ENCODE measurements at places on chromosomes 4 and X. TPM values are rescaled to one million over a fixed set of nuclear protein-coding genes. Genes with fewer than 3 reads are reported as not detected.

Gene RS1
- not detected for total RNA-seq

Gene COL4A6
- 0.75 TPM for total RNA-seq

Gene TMPRSS11B
- total RNA-seq: not detected

Gene SASH3
- not detected for total RNA-seq

Gene SMARCAD1
- total RNA-seq: 39.6 TPM

Gene DIAPH2
- total RNA-seq: 12.1 TPM

Gene ZNF732
- total RNA-seq: not detected

Gene TKTL2
- total RNA-seq: not detected

Gene SSX4
- total RNA-seq: not detected

Gene TAF7L
- total RNA-seq: not detected

Gene PDE6B
- 0.06 TPM for total RNA-seq

Gene ETNPPL
- not detected for total RNA-seq

Gene TMSB15C
- total RNA-seq: 4.7 TPM

Gene JCHAIN
- total RNA-seq: not detected

Gene ARMCX6
- 33.5 TPM for total RNA-seq

Gene CD40LG
- total RNA-seq: not detected

Gene ARHGEF38
- not detected for total RNA-seq

Gene CORIN
- 1.2 TPM for total RNA-seq

Gene GPC3
- total RNA-seq: not detected

Gene UCHL1
- total RNA-seq: 222 TPM

Gene GLRA2
- not detected for total RNA-seq

Gene LIMCH1
- 6.9 TPM for total RNA-seq

Gene GAGE12J
- not detected for total RNA-seq

Gene SH3D19
- total RNA-seq: 38.5 TPM

Gene NEIL3
- total RNA-seq: 13.1 TPM

Gene CXCL1
- 2.0 TPM for total RNA-seq

Gene ARMCX4
- total RNA-seq: 1.2 TPM

Gene ASB12
- not detected for total RNA-seq
